ENCODE measurements at places on chromosomes 5 and 9.
A peak's percentile ranks its signal among the peaks of the same experiment; 100 is the strongest.

DNA sequence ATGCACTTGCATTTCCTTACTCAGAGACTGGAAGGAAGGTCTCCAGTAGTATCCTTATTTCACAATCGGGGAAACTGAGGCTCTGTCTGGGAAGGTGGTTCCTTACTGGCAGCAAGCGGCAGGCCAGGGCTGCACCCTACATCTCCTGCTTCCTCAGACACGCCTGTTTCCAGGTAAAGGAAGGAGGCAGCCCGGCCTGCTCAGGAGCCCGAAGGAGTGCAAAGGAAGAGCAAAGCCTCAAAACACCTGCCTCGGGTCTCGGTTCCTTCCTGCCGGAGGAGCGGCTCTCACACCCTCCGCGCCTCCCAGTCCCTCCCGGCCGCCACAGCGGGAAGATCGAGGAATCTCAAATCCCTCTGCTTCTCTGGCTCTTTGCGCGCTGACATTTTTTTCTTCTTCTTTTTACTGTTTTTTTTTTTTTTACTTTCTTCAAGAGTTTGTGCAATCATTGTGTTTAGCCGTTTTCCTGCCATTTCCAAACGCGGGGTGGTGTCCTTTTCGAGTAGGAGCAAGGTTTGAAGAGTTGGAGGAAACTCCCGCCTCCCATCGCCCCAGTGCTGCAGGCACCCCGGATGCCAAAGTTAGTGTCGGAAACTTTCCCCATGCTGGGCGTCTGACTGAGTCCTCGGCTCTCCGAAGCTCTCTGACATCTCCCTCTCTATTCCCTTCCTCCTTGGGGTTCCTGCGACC, 1.0 kb downstream of the GGTA1 start:
- no peaks in the 10 kb centered on the region for H3K4me1 ChIP-seq
- peak; percentile 18 for DNase-seq
- no peaks in the 10 kb centered on the region for H3K36me3 ChIP-seq
- peaks cover 10% of the 10 kb centered on the region for H3K27me3 ChIP-seq
- H3K27ac ChIP-seq = no peak overlapping the region
- no peak overlapping the region for H3K4me3 ChIP-seq

GRCh38 chr9:90025816-90026215, 421.0 kb downstream of the GADD45G start:
- no peaks in the 10 kb centered on the region for H3K4me1 ChIP-seq
- no peaks in the 10 kb centered on the region for H3K27me3 ChIP-seq
- no peak overlapping the region for H3K4me3 ChIP-seq

DNA sequence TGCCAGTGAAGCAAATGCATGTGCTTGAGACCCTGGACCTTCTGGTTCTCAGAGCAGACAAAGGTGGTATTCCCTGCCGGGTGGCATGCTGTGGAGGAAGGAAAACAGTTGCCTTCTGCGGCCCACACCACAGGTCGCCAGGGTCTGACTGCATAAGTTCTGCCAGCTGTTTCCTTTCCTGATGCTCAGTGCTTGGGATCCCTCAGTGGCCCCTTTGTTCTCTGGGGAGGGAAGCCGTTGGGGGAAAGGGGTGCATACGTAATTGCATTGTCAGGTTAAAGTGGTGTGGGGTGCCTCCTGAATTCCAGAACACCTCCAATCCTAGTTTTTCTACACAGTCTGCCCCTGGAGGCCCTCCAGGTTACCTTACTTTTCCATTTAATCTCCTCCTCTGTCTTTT, 43.1 kb upstream of the SLC2A8 start:
- no peaks in the 10 kb centered on the region for H3K36me3 ChIP-seq
- H3K27ac ChIP-seq = no peak overlapping the region
- no peaks in the 10 kb centered on the region for H3K4me1 ChIP-seq
- DNase-seq = no peak
- no peaks in the 10 kb centered on the region for H3K27me3 ChIP-seq
- H3K4me3 ChIP-seq = no peak overlapping the region

DNA sequence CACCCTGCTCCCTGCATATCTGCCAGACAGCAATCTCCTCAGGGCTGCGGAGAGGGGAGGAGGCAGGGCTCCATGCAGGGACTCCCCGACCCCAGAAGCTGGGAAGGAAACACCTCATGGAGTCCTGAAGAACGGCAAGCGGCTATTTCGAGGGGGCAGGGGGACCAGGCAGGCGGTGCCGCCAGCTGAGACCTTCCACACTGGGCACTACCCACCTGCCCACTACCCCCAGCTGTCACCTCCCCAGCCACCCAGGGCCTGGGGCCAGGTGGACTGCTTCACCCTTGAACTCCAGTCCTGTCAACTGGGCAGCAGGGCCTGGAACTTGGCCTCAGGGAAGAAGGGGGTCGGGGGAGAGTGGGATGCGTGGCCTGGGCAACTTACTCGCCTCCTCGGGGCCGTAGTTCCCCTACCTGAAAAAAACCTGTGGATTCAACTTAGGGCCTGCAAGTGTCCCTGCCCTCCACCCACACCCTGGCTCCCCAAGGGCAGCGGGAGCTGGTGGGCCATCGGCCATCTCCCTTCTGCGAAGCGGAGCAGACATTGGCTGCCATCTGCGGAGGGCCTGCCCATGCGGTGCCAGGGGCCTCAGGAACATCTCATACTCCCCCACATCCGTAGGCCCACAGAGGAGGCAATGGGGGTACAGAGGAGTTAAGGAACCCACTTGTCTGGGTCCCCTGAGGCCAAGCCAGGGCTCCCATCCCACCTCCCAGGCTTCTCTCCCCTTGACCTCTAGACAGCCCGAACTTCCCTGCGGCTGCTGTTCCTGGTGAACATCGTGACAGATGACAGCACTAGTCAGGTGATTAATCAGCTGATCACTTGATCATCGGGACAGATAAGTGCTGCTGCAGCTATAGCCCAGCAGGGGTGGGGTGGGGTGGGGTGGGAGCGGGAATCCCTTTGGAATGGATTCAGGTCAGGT, 18.5 kb upstream of the RALGDS start:
- no peak overlapping the region for H3K4me3 ChIP-seq
- no peak for DNase-seq
- H3K4me1 ChIP-seq = no peaks in the 10 kb centered on the region
- no peaks in the 10 kb centered on the region for H3K36me3 ChIP-seq

DNA sequence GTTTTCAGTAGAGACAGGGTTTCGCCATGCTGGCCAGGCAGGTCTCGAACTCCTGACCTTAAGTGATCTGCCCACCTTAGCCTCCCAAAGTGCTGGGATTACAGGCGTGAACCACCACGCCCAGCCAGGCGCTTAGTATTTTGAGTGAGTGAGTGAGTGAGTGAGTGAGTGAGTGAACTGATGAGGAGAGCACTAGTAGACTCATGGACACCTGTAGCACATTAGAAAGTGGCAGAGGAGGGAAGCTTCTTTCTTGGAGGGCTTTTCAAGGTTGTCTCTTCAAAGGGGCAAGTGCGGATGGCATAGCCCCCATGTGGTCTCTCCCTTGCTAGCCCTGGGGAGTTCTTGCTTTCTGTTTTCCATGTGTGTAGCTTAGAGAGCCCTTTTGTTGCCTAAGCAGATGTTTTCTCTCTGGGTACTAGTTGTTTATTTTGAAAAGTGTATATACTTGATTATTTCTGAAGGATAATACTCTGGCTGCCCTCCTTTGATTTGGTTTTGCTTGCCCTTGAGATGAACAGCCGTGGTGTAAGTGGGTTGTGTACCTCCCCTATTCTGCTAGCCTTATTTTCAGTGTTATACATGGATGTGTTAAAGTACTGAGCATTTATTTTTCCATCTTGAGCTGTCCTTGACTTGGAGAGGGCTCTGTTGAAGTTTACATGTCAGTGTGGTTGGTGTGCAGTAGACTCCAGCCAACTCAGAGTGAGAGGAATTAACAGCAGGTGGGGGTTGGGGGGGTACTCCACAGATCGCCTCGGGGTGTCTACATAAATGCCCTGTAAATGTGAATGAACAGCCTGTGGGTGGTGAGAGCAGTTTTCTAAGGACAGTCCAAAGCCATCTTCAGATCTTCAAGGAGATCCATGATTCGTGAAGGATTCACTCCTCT, 35.5 kb downstream of the PRRC2B start:
- H3K4me1 ChIP-seq = peaks cover 4% of the 10 kb centered on the region
- no peaks in the 10 kb centered on the region for H3K27me3 ChIP-seq
- DNase-seq = no peak
- no peak overlapping the region for H3K4me3 ChIP-seq

DNA sequence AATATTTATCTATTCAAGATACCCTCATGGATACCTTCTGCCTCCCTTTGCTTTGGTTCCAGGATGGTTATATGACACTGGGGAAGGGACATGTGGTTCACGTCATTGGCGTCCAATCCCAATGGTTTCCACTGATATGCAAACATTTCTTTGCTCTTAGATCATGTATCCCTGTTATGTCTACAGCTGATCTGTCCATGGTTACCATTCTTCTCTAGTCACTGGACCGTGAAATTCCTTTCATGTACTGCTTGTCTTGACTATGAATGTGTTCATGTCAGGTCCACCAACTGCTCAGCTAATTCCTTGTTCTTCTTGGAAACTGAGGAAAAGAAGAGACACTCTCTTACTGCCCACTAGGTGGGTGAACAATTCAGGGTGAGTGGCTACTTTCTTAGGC, 391.1 kb upstream of the ZNF608 start:
- H3K36me3 ChIP-seq = no peaks in the 10 kb centered on the region
- H3K4me3 ChIP-seq = no peak overlapping the region
- no peaks in the 10 kb centered on the region for H3K27me3 ChIP-seq
- no peak for DNase-seq
- no peaks in the 10 kb centered on the region for H3K4me1 ChIP-seq

DNA sequence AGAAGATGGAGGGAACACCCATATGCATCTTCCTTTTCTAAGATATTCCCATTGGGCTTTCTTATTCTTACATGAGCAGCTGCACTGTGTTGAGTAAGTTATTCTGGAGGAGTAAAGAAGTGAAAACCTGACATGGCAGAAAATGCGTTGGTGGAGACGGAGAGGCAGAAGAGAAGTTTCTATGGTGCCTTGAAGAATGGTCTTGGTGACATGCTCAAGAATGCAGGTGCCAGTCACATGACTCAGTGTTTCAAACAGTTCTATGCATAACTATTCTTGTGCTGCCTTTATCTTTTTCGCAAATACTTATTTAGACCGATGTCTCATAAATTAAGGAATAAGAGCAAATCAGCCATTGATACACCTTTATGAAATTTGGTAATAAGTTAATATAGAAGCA, 377.8 kb upstream of the IRX2 start:
- peaks cover 2% of the 10 kb centered on the region for H3K4me1 ChIP-seq
- H3K36me3 ChIP-seq = no peaks in the 10 kb centered on the region
- H3K4me3 ChIP-seq = no peak overlapping the region
- H3K27ac ChIP-seq = no peak overlapping the region
- no peaks in the 10 kb centered on the region for H3K27me3 ChIP-seq

- no peaks in the 10 kb centered on the region for H3K27me3 ChIP-seq
- no peaks in the 10 kb centered on the region for H3K36me3 ChIP-seq
- DNase-seq = no peak
Observed at GRCh38 chr9:76751001-76751400, 13.2 kb upstream of the PCA3 start.

DNA sequence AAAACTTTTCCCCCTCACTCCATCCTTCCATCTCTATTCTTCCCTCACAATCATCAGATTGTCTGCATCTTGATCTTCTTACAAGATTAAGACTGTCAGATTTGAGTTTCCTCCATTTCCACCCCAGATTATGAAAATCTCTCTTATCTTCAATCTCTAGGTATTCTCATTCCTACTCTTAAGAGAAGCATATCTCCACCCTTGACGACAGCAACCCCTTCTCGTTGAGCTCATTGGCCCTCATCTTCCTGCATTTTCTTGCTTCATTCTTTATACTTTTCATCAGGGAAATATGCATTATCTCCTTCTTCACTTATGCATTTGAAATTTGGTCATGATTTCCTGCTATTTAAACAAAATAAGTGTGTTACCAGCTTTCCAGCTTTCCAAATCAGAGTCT, 301.3 kb downstream of the DNAH5 start:
- DNase-seq = no peak
- H3K4me1 ChIP-seq = no peaks in the 10 kb centered on the region
- no peak overlapping the region for H3K4me3 ChIP-seq
- H3K27me3 ChIP-seq = no peaks in the 10 kb centered on the region
- no peaks in the 10 kb centered on the region for H3K36me3 ChIP-seq
- no peak overlapping the region for H3K27ac ChIP-seq

GRCh38 chr9:94563548-94563947, 8.7 kb downstream of the PCAT7 start:
- no peak for DNase-seq
- H3K36me3 ChIP-seq = no peaks in the 10 kb centered on the region
- H3K4me1 ChIP-seq = no peaks in the 10 kb centered on the region
- H3K27me3 ChIP-seq = no peaks in the 10 kb centered on the region
- H3K4me3 ChIP-seq = no peak overlapping the region
- H3K27ac ChIP-seq = no peak overlapping the region

DNA sequence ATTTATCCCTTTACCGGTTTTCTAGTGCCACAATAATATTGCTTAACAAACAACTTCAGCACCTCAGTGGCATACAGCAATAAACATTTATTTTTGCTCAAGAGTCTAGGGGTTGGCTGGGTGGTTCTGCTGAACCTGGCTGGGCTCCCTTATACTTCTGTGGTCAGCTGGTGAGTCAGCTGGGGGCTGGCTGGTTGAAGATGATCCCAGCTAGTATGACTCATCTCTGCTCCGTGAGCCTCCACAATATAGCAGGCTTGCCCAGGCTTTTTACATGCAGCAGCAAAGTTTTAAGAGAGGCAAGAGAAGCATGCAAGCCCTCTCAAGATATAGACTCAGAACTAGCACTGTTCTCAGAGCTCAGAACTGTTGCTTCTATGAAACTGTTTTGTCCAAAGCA, 523.5 kb upstream of the CLINT1 start:
- H3K36me3 ChIP-seq = no peaks in the 10 kb centered on the region
- H3K27me3 ChIP-seq = no peaks in the 10 kb centered on the region
- no peak overlapping the region for H3K27ac ChIP-seq
- no peaks in the 10 kb centered on the region for H3K4me1 ChIP-seq
- H3K4me3 ChIP-seq = no peak overlapping the region

DNA sequence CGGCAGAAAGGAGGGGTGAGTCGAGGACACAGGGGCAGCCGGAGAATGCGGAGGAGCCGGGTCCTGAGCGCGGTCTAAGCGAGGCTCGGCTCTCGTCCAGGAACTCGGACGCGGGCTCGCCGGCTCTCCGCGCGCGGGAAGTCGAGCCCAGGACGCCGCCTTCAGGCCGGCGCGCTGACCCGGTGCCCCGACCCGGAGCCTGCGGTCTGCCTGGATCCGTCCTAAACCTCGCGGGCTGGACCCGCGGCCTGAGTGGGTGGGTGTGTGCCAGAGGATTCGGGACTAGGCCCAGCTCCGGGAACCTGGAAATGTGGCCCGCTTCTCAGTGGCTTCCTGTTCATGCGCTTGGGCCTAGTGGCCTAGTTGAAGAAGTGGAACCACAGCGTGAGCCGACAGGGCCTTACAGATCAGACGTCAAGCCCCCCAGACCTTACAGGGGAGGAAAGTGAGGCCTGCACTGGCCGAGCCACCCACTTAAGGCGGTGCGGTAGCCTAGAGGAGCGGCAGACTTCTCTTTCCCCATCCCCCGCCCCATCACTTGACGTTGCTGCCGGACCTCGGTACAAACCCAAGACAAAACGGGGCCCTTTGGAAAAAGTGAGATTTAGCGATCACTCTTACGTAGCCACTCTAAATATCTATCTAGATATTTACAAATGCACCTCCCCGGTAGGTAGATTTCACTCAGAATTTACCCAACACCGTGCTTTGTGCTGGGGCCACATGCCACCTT, 1.2 kb downstream of the CDKN2B-AS1 start:
- H3K4me3 ChIP-seq = peak overlapping the region; percentile 50
- no peak overlapping the region for H3K27ac ChIP-seq
- H3K4me1 ChIP-seq = no peaks in the 10 kb centered on the region
- H3K27me3 ChIP-seq = no peaks in the 10 kb centered on the region
- DNase-seq = peak; percentile 64
